Activated naive CD4-positive, alpha-beta T cell treated with anti-CD3 and anti-CD28 coated beads, Interleukin-2, amount 50 U/mL, for 16 hours (primary cell): ENCODE measurements at places on chromosomes 3 and 15.

GRCh38 chr3:58266577-58266976 is 29.0 kb downstream of the ABHD6 start:
- DNase-seq: no peak

DNA sequence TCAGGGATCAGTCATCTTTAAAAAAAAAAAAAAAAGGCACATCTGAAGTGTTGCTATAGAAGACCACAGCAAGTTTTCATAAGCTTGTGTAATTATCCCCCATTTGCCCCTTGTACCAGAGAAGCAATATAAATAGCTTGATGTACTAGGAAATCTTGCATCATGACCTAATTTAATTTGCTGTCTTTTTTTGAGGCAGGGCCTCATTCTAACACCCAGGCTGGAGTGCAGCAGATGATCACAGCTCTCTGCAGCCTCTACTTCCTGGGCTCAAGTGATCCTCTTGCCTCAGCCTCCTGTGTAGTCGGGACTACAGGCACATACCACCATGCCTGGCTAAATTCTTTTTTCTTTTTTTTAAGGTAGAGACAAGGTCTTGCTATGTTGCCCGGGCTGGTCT is 88.7 kb downstream of the ARIH1 start:
- DNase-seq: no peak

DNA sequence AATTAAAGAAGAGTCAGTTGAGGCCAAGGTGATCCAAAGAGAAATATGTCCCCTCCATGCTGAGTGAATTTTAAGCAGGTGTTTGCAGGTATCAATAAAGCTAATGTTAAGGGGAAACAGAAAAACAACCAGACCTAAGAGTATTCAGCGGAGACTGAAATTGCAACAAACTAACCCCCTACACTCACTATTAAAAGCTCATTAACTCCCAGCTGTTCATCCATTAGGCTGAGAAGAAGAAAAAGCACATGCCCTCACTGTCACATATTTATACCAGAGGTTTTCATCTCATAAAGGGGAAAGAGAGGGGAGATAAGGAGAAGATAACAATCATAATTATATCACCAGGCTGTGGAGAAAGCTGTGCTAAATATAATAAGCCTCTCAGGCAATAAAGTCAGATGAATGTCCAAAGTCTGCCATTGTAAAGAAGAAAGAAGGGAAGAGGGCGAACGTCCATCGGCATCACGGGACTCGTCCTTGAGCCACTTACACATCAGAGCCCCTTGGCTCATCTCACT is 145.2 kb downstream of the TAFA4 start:
- no peak for DNase-seq

- DNase-seq: no peak
These were observed 214.5 kb upstream of the HES1 start for GRCh38 chr3:193921465-193921864.

DNA sequence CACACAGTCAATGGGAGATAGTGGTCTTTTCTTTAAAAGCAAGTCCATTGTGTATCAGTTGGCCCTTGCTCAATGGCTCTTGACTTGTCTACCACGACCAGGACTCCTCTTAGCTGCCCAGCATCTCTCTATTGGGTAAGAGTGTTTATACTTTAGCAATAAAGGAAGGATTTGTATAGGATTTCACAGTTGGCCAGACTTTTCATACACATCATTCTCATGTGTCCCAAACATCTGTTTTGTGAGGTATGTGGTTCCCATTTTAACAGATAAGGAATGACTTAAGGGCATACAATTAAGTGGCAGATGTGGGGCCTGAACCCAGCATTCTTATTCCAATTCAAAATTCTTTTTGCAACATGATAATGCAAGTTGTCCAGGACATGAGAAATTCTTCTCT is 191.5 kb downstream of the CHST2 start:
- DNase-seq: no peak

- DNase-seq: no peak
These were observed 6.9 kb downstream of the ACVR2B start for GRCh38 chr3:38460377-38461270.

DNA sequence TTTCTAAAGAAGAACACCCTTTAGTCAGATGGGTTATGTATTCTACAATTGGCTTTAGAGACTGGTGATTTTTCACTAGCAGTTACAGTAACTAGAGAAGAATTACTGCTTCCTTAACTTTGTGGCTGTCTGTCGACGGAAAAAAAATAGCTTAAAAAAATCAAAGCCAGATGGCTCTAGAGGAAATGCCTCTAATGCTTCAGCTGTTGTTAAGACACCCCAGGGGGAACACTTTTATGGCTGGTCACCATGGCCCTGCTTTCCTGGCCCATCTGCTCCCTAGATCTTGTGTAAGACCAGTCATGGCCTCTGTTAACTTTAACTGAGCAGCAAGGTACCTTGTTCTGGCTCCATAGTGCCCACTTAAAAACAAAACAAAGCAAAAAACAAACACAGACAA is 198.6 kb upstream of the PLSCR5 start:
- DNase-seq: no peak

DNA sequence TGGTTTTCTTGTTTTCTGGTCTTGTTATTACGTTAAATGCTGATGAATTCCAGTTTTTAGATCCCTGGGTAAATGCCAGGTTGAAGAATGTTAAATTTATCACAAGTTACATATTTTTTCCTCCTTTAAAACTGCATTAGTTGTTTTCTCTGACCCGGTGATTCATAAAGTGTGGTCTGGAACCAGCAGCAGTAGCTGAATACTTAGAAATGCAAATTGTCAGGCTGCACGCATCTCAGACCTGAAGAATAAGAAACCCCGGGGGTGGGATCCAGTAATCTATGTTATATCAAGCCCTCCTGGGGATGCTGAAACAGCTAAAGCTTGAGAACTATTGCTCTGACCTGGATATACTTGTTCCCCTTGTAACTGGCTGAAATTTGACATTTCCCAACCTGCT is 69.1 kb downstream of the PEX5L start:
- DNase-seq: no peak

- DNase-seq: no peak
These were observed 15.4 kb downstream of the HHLA2 start for GRCh38 chr3:108311797-108312196.

DNA sequence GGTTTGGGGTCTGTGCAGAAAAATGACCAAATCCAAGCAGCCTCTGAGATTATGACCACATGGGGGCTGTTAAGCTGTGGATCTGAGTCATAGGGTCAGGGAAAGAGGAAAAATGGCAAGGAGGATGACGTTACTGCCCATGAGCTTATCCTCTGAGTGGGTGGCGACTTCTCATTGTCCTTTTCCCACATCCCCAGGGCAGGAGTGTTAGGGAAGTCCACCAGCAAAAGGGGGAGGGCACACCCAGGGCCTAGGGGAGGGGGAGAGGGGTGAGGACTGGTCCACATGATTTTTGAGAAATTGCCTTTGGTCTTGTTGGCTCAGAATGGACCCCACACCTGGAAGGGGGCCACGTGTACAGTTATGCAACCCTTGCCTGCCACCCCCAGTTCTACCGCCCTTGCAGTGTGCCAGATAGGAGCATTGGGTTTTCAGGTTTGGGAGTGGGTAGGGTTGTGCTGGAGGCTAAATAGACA is 2.6 kb downstream of the CD276 start:
- DNase-seq: no peak

DNA sequence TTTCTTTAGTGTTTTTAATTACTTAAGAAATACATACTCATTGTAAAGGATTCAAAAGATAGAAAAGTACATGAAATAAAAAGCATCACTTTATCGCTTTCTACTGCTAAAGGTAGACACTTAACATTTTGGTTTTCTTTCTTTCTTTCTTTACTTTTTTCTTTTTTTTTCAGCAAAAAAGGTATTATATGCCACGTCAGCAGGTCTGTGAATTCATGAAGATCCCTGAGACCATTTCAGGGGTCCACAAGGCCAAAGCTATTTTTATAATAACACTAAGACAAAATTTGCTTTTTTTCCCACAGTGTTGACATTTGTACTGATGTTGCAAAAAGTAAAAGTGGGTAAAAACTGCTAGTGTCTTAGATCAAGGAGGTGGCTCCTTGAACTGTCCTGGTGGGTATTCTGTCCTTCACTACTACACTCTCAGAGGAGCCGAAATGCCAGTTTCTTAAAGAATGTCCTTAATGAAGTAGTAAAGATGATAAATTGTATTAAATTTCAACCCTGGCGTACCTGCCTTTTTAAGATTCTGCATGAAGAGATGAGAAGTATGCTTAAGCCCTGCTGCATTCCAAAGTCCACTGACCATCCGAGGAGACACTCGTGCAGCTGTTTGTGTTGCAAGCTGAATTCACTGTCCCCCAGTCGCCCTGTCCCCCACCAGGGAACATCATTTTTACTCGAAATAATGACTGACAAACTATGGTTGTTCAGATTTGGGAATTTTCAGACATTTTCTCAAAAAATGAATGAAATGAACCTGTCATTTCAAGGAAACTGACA is 106.7 kb upstream of the PIAS1 start:
- DNase-seq: no peak

DNA sequence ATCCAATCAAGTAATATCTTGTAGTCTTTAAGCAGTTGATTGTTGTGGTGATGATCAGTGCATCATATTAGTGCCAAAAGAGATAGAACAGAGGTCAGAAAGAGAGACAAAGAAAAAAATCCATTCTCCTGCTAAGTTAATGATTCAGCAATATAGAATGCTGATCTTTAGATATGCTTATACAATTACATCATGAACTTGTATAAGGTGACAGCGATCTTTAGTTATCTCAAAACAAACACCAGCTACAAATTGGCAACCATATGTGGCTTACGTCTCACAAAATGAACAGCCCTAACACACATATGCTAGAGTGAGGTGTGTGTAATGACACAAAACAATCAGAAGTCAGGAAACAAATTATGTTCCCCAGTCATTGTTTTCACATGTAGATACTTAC is 12.5 kb downstream of the LSAMP start:
- DNase-seq: no peak

DNA sequence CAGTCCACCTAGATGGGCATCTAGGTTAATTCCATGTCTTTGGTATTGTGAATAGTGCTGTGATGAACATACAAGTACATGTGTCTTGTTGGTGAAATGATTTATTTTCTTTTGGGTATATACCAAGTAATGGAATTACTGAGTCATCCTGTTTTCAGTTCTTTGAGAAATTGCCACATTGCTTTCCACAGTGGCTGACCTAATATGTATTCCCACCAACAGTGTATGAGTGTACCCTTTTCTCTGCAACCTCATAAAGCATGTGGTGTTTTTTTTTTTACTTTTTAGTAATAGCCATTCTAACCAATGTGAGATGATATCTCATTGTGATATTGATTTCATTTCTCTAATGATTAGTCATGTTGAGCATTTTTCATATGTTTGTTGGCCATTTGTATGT is 86.0 kb upstream of the NDN start:
- no peak for DNase-seq

DNA sequence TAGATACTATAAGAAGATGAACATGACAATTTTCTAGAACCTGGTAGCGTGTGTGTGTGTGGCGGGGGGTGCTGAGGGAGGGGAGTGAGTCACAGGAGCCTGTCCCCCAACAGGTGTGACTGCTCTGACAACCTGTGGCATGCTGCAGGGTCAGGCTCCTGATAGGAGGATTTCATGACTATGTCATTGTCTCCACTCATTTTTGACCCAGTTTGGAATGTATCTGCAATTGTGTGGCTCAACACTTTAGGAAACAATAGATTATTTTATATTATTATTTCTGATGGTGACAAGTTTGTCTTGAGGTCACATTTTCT is 9.3 kb upstream of the VILL start:
- DNase-seq: no peak

GRCh38 chr3:13240928-13241618 is 167.8 kb upstream of the IQSEC1 start:
- DNase-seq: no peak

GRCh38 chr15:57455929-57456328 is 79.6 kb downstream of the CGNL1 start:
- DNase-seq: no peak

GRCh38 chr15:33963831-33964664 is 4.2 kb upstream of the CHRM5 start:
- DNase-seq: no peak

DNA sequence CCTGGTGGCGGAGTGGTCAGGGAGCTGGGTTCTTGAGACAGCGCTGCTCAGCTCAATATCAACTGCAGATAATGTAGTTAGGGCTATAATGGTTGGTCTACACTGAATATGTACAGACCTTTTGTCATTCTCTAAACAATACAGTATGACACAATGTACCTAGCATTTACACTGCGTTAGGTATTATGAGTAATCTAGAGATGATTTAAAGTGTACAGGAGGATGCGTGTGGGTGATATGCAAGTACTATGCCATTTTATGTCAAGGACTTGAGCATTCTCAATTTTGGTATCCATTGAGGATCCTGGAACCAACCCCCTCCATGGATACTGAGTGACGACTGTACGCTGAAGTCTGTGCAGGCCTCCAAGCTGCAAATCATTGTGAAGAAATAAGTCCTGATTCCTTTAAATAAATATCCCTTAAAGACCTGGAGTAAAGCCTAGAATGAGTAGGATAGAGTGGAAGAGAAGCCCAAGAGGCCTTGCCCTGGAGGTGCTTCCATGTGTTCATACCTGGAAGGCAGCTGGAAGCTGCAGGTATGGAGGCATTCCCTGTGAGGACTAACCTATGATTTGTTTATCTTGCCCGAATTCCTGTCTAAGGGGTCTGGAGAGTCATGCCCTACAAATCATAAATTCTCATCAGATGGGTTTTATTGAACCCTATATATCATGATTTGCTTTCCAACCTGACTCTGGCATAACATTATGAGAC is 15.7 kb upstream of the RTP1 start:
- no peak for DNase-seq

DNA sequence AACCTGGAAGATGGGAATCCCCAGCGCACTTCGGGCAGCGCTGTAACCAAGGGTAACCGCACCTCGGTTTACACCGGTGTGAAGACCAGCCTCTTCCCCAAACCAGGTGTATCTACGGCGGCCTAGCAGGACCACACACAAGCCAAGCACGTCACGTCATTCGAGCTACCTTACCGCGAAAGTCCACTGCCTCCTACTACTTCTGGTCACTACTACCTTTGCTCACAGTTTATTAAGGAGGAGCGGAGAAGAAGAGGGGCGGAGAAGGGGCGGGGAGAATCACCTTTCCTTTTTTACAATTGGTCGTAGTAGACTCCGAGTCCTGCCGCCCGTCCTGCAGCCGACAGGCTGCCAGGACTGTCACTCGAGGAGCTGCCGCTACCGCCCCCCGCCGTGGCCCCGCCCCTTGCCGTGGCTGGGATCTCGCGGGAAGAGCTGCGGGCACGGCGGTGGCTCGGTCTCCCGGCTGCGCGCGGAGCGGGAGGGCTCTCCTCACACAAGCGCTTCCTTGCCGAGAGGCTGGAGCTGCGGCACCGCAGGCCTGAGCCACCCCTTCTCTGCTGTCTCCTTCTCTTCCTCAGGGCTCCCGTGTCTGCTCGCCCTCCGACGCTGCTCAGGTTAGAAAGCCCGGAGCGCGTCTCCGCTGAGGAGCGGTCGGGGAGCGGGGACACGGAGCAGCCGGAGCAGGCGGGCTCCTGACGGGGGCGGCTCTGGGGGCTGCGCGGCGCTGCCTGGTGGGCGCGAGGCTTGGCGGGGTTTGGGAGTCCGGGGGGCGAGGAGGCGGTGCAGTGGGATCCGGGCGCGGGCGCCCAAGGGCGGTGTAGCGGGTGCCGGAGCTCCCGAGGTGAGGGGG is at the start of gene GLCE:
GLCE (plus strand) TSS at position 495 of the 853 bp plus-strand sequence. CDS start 95,172 bp downstream, outside the sequence.
- DNase-seq: peak; percentile 95
